Endodermal cell (in vitro differentiated cells): ENCODE measurements at places on chromosomes 4 and X. TPM values are rescaled to one million over a fixed set of nuclear protein-coding genes. Genes with fewer than 3 reads are reported as not detected.

GRCh38 chr4:47154816-47155370 is 123.5 kb downstream of the GABRB1 start:
- no peak overlapping the region for H3K27ac ChIP-seq
- H3K4me1 ChIP-seq: no peaks in the 10 kb centered on the region
- DNase-seq: peak; percentile 49
- no peaks in the 10 kb centered on the region for H3K36me3 ChIP-seq

The STEEP1 gene
- 15.7 to 21.8 TPM (median 18.7 TPM) in 3 replicates for total RNA-seq

The RHOXF2B gene
- total RNA-seq: not detected in 2 replicates

DNA sequence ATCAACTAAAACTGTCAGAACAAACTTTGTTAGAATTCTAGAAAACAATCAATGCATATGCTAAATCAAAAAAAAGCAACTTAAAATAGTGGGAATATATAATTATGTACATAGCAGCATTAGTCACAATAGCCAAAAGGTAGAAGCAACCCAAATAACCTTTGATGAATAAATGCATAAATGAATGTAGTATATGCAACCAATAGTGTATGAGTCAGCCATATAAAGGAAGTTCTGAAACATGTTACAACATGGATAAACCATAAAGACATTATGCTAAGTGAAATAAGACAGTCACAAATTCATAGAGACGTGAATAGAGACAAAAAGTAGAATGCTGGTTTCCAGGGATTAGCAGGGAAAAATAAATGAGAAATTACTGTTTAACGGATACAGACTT is 762.8 kb upstream of the INTU start:
- H3K27ac ChIP-seq: no peak overlapping the region
- no peaks in the 10 kb centered on the region for H3K27me3 ChIP-seq
- H3K4me3 ChIP-seq: no peak overlapping the region

DNA sequence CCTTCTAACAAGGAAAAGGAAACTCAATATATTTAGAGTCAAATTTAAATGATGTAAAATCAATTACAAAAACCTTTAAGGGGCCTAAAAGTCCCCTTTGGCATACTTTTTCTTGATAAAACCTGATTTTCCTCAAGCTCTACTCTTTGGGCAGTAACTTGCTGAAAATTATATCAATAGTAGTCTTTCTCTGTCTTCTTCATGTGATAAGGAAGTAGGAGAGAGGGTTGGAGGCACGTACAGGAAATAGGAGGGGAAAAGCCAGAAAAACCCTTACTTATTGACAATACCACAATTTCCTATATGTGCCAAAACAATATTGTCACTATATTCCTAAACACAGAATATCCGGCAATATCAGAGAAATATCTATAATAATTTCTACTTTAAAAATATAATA is 9.6 kb downstream of the RHOH start:
- no peak for DNase-seq
- no peak overlapping the region for H3K4me3 ChIP-seq
- no peaks in the 10 kb centered on the region for H3K4me1 ChIP-seq
- H3K27me3 ChIP-seq: no peaks in the 10 kb centered on the region
- no peak overlapping the region for H3K27ac ChIP-seq
- no peaks in the 10 kb centered on the region for H3K36me3 ChIP-seq

DNA sequence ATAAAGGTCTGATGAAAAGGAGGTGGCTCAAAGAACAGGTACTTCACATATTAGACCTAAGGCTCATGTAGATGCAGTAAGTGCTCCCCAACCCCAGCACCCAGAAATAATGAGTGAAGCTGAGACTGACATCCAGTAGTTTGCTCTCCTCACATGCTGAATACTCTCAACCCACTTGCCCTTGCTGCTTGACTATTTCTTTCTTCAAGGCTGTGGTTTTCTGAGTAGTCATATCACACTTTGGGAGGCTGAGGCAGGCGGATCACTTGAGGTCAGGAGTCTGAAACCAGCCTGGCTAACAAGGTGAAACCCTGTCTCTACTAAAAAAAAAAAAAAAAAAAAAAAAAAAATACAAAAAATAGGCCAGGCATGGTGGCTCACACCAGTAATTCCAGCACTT is 51.5 kb upstream of the PRPS1 start:
- no peaks in the 10 kb centered on the region for H3K36me3 ChIP-seq
- no peak overlapping the region for H3K27ac ChIP-seq
- no peak for DNase-seq
- no peak overlapping the region for H3K4me3 ChIP-seq
- no peaks in the 10 kb centered on the region for H3K4me1 ChIP-seq

- no peak overlapping the region for H3K27ac ChIP-seq
- no peaks in the 10 kb centered on the region for H3K27me3 ChIP-seq
- DNase-seq: no peak
- H3K36me3 ChIP-seq: no peaks in the 10 kb centered on the region
Observed at GRCh38 chr4:107255596-107255995, 219.5 kb upstream of the DKK2 start.
